ENCODE measurements at places on chromosomes 6 and 20.

GRCh38 chr6:81331526-81331925 lies 421.0 kb downstream of the TENT5A start:
- no peak for DNase-seq

DNA sequence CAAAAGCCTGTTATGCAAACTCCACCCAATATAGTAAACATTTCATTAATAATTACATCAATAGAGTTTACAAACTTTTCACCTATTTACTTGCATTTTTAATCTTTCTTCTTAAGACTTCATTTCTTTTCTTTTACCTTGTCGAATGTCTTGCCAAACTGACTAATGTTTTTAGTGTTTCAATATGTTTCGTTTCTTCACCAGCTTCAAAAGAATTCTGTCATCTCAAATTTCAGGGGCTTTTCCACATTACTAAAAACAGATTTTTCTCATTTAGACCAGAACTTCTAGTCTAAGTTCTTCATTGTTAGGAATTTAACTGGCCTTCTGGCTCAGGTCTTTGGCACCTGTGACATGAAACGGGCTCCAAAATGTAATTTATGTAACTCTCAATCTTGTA lies 196.5 kb downstream of the ARHGAP18 start:
- DNase-seq, result no peak

GRCh38 chr20:46705378-46705729 lies 4.1 kb upstream of the SLC2A10 start:
- no peak for DNase-seq

DNA sequence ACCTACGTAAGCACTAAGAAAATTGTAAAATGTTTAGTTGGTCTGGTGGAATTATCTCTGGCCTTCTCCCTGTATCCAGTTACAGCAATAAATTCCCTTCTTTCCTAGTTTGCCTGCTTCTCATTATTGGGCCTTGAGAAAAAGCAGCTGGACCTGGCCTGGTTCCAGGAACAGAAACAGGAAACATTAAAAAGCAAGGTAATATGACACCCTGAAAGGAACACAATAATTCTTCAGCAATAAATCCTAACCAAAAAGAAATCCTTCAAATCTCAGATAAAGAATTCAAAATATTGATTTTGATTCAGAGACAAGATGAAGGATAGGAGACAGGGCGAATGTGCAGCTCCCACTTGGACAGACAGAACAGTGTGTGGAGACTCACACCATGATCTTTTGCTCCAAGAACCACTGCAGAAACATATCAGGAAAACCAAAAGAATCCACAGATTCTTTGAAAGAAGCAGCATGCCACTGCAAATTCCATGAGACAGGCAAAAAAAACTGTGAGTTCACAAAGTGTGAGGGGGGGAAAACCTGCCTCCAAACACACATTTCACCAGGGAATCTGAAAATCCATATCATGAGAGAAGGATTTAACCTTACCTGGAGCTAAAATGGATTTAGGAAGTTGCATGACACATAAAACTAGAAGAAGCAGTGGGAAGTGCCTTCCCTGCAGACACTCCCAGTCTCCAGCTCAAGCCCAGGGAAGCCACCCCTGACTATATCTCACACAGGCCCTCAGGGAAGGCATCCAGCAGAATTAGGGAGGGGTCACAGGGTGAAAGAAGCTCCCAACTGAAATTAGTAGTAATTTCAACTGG lies 28.9 kb downstream of the TREM1 start:
- DNase-seq, result peak; percentile 24

- DNase-seq, result no peak
Measured at GRCh38 chr6:123784330-123784729, 19.3 kb upstream of the NKAIN2 start.

DNA sequence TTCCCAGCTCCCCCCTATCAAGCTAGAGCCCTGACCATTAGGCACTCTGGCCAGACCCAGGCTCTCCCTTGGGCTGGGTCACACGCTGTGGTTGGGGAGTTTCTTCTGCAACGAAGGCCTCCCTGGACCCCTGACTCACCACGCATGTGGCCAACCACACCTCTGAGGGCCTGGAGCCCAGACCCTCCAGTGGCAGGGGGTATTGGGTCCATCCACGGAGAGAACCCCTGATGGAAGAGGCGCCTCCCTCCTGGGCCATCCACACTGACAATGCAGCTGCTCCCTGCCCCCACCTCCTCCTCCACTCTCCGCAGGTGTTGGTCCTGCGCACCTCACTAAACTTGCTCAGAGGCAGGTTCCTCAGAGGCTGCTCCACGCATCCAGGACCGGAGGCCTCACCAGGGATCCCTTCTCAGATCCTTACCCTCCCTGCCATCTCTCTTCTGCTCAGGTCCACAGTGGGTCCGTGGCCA lies 125.4 kb downstream of the RNASET2 start:
- DNase-seq, result no peak

DNA sequence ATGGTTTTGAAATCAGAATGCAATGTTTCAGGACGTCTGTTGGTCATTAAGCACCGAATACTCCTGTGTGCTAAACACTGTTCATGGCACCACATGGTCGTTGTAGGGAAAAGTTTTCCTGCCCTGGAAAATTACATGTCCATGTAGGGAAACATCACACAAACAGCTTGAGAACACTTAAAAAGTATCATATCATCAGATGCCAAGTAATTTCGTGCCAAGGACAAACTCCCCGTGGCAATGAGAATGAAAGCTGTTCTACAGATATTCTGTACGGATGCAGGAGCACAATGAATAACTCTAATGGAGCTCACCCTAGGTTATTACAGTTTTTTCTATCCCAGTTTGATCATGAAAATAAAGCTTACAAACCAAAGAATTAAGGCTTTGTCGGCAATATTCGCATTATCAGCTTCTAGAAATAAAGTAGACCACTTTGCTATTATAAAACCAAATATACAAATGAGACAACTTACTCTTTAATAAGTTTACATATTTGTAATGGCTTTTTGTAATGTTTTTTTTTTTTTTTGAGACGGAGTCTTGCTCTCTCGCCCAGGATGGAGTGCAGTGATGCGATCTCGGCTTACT lies 4.6 kb upstream of the DST start:
- DNase-seq, result no peak

- peak; percentile 44 for DNase-seq
Measured at GRCh38 chr6:85756982-85757381, 114.3 kb upstream of the SYNCRIP start.

GRCh38 chr6:143506620-143507019 lies 4.9 kb downstream of the FUCA2 start:
- no peak for DNase-seq

GRCh38 chr6:47231151-47231550 lies 78.6 kb downstream of the TNFRSF21 start:
- no peak for DNase-seq

DNA sequence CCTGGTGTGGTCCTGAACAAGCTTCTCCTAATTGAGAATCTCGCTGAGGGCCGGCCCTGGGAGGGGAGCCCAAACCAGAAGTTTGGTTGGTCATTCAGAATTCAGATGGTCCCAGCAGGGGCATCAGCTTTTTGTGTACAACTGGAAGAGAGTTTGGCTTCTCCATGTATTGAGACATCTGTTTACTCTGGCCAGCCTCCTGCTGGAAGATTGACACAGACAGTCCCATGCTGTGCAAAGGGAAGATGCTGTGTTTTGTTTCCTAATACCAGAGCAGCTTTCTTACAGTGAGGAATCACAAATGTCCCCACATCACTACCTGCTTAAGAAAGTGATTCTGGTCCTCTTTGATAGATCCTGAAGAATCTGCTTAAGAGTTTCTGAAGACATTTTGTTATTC lies 97.8 kb downstream of the PLEKHG1 start:
- no peak for DNase-seq

DNA sequence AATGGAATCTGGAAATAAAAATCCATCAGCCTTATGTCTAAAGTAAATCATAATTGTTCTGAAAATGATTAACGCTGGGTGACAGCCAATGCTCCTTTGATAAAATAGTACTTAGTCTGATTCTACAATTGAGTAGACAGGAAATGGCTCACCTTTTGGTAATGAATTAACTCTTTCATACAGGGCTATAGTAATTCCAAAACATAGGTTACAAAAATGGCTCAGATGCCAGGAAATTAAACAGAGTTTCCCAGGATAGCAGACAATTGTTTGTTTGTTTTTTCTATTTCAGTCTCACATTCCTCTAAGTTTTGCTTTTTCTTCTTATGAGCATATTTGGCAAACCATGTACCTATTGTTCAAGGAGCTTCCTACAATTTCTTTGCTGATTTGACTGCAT lies 257.2 kb upstream of the EPHA7 start:
- no peak for DNase-seq

DNA sequence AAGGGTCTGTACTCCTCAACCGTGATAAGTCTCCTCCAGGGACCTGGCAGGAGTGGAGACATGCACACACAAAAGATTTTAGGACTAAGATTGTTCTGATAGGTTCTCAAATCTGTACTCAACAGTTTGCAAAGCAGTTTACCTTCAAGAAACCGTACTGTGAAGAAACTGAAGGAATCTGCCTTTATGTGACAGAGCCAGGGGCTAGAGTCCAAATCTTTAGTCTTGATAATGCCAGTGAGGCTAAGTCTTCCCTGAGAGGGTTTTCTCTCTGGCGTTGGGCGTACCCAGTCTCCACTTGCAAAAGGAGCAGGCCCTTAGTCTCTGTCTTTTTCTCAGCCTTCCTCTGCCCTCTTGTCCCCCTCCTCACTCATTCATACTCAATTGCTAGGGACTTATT lies 47.5 kb downstream of the RALY start:
- no peak for DNase-seq

DNA sequence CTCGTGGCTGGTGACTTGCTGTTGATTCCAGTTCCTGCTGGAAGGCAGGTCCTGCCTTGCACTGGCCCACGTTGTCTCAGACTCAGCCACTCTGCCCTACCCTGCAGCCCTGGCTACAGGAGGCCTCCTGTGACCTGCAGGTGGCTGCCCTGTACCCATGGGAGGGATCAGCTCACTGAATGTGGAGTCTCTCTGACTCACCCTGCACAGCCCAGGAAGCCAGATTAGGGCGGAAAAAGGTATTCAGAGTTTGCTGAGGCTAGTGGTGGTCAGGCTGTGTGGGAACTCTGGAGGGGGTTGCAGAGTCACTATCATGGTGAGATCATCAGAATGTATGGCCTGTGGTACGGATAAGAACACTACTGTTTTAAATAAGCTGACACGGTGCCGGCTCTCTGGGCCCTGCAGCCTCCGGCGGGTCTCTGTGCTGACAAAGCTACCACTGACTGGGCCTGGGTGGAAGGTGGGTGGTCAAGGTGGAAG lies 24.7 kb upstream of the PYGB start:
- DNase-seq, result peak; percentile 91

DNA sequence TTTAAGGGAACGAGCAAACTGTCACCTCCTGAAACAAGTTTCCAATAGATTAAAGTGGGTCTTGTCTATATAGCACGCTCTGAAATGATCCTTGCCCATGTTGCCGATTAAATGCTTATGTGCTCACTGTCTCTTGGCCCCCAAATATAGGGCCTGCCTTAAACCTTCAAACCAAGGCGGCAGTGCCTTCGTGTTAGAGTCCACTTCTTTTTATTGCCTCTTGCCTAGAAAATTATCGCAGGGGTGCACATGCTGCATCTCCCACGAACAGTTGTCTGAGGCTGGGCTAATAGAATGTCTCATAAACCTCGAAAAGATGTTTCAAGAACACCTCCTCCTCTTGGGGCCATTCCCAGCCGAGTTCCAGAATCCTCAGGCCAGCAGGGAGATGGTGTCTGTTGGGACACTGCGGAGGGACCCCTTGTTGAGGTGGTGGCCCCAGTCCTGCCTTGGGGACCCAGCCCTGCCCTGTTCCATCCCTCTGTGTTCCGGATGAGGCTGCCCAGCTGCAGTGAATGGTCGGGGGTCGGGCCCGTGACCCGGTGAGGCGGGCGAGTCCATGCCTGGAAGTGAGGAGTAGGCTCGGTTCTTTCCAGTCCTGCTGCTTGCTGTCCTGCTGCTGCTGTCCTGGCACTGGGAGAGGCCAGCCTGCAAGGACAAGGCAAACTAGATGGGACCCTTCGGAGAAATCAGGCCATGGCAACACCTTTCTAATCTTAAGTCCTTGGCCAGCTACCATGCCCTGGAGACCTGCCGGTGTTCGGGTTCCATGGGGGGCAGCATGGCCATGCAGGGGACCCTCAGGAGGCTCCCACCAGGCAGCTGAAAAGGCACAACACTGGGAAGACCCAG lies 34.7 kb upstream of the SLCO4A1 start:
- no peak for DNase-seq

GRCh38 chr6:53879608-53880007 lies 84.8 kb downstream of the LRRC1 start:
- DNase-seq, result peak; percentile 65

DNA sequence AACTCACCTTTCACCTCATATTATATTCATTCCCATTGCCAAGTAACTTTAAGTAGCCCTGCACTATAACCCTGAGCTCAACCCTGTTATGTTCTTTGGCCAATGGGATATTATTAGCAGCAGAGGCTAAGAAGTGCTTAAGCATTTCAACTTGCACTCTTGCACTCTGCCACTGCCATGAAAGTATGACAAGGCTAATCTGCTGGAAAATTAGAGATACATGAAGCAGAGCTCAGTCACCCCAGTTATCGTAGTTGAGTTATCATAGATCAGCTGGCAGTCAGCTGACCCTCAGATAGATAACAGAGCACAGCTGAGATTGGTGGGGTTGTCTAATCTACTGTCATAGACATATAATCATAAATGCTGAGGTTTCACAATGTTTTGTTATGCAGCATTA lies 209.4 kb upstream of the RUNX2 start:
- no peak for DNase-seq

- no peak for DNase-seq
Measured at GRCh38 chr6:128538763-128539162, 18.4 kb upstream of the PTPRK start.

- DNase-seq, result peak; percentile 92
Measured at GRCh38 chr6:100366419-100366818, 98.3 kb downstream of the SIM1 start.

GRCh38 chr6:29965873-29966601 lies 23.7 kb downstream of the HLA-A start:
- DNase-seq, result peak; percentile 64

DNA sequence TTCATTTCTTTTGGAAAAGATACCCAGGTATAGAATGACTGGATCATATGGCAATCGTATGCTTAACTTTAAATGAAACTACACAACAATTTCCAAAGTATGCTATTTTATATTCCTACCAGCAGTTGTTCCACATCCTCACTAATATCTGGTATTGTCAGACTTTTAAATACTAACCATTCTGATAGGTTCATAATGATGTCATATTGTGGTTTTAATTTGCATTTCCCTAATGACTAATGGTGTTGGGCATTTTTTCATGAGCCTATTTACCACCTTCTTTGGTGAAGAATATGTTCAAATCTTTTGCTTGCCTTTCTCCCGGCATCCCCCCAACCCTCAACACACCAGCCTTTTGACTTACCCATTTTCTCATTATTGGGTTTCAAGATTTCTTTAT lies 96.2 kb upstream of the HMGN3 start:
- peak; percentile 60 for DNase-seq

DNA sequence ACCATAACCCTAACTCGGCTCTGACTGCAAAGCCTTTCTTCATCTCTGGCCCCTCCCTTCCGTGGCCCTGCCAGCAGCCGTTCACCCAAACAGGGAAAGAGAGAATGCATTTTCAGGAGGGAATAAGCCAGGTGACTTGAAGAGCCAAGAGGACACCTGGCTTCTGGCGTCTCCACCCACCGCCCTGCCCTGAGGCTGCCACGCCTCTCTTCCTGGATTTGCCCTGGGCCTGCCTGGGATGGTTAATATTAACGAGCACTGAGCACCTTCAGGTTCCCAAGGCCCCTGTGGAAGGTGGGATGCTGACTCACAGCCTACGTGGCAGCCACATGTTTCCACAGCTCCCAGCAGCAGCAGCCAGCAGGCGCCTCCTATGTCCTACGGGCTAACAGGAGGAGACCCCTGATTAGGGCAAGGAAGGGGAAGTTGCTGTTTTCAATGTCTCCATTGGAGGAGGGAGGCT lies 138.0 kb upstream of the RREB1 start:
- peak; percentile 93 for DNase-seq

All from epithelial cell of esophagus (primary cell).